ENCODE measurements at places on chromosomes 2 and 18.
A peak's percentile ranks its signal among the peaks of the same experiment; 100 is the strongest.

DNA sequence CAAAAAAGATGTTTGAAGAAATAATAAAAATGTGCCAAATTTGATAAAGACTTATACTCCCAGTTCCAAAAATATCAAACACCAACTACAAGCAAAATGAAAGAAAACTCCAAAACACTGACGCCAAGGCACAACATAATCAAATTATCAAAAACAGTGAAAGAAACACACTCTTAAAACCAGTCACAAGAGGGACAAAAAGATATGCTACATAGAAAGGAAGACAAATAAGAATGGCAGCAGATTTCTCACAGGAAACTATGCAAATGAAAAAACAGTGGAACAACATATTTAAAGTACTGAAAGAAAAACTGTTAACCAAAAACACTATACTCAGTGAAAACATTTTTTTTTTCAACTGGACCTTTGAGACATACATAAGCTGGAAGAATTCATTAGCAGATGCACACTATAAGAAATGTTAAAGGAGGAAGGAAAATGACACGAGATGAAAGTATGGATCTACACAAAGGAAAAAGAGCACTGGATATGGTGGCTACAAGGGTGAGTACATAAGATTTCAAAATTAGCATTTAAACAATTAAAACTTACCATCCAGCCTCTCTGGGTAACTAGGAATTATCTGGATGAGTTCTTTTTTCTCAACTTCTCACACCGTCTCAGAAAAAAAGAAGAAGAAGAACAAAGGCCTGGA lies 94.0 kb upstream of the ACVR1C start:
- DNase-seq, result peak; percentile 31

- no peak for DNase-seq
Observed at GRCh38 chr2:159617646-159618045, 1.3 kb upstream of the BAZ2B start.

- DNase-seq, result no peak
Observed at GRCh38 chr2:102100371-102101096, 42.0 kb upstream of the IL1R1 start.

DNA sequence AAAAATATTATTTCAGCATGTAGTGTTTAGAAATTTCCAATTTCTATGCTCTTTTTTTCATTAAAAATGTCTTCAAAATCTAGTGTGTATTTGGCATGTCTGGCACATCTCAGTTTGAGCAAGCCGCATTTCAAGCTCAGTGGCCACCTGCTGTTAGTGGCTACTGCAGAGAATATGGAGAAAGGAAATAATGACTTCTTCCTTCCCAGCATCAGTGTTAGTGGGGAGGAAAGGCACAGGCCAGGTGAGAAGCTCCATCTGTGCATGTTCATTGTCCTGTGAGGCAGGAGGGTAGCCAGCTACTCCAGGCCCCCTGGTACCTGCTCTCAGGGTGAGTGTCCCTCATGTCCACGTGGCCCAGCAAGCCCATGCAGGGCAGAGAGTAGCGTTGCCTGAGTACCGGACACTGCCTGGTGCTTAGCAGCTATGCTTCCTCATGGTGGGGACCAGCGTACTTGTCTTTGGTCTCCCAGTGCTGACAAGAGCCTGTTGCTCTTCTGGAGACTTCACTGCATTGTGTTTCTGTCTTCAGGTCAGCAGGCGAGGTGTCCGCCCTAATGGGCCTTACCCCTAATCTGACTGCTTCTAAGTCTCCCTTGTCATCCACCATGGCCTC lies 67.4 kb upstream of the CHMP1B start:
- DNase-seq, result no peak

DNA sequence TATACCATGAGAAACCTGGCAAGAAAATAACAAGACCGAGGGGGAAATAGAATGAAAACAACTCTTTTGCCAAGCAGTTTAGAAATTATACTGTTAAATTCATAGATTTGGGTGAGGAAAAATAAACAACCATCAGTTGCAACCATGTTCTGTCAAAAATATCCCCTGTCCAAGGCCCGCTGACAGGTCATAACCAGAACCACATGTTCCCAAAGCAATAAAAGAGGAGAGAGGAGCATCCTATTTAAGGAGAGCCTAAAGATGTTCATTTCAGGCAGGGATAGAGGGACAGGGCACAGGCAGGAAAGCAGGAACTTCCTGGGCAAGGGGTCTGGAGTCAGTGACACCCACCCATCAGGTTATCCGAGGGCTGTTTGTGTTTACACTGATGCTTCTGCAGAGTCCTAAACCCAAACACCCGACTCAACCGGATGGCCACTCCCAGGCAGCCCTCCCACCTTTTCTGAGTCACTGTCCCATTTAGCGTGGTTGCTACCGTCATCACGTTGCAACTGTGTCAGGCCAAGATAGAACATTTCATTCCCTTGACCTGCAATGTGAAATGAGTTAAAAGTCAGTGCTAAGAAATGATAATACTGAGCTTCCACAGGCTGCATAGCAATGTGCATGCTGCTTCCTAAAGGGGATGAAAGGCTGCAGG lies 468.3 kb upstream of the RAB12 start:
- no peak for DNase-seq

- DNase-seq, result no peak
Observed at GRCh38 chr2:85145116-85145820, 12.1 kb downstream of the TCF7L1 start.

DNA sequence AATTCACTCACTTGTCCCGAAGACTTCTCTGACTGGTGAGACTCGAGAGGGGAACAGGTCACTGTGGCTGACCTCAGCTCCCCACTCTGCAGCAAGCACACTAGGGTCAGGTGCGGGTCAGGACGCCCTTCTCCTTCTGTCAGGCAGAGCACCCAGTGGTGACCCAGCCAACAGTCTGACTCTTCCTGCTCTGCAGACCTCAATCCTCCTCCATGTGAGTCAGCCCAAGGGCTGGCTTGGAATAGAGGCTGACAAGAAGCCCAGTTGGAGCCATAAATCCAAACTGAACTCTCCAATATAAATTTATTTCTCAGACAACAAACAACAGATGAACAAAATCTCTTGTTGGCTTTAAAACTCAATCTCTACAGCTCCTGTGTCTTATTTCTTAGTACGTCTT lies 253.1 kb downstream of the SH3BP4 start:
- DNase-seq, result no peak

DNA sequence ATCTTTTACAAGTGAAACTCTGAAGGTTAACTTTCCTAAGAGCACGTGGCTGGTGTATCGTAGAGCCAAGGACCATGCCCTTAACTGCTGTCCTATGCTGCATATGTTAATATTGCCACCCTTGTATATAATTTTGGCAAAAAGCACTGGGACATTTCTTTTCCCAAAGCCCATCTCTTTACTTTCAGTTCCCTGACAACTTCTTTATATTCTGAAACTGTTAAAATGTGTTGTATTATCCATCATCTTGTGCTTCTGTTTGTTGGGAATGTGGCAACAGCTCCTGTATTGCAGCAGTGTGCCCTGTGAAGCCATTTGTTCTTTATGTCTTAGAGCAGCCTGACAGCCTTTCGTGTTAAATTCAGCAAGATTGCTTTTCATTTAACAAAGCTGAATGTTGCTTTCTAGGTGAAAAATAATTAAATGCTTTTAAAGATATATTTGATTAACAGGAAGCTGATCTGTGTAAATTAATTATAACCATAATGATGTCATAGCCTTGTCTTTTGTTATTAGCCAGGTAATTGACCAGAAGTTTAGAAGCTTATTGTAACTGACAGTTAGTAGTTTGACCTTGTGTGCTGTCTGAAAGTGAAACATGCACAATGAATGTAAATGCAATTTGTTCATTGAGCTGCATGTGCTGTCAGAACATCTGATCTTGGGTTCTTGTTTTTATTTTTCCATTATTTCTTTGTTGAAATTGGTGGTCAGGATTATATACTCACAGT lies 9.7 kb downstream of the RHBDD1 start:
- no peak for DNase-seq

DNA sequence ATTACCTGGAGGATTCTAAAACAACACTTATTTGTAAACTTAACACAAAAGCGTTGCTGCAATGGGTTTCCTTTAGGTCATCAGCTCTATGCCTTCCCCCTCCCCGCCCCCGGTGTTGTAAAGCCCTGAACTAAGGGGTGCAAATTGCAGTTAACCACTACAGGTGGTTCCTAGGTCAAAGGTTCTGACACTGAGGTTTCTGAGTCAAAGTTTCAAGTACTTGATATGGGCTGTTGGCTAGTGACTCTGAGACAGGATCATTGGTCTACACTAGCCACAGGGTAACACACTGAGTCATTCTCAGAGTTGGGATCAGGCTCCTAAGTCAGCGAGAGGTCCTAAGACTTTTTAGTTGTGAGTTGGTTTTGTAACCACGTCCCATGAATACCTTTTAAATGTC lies 15.4 kb downstream of the IL1B start:
- no peak for DNase-seq

DNA sequence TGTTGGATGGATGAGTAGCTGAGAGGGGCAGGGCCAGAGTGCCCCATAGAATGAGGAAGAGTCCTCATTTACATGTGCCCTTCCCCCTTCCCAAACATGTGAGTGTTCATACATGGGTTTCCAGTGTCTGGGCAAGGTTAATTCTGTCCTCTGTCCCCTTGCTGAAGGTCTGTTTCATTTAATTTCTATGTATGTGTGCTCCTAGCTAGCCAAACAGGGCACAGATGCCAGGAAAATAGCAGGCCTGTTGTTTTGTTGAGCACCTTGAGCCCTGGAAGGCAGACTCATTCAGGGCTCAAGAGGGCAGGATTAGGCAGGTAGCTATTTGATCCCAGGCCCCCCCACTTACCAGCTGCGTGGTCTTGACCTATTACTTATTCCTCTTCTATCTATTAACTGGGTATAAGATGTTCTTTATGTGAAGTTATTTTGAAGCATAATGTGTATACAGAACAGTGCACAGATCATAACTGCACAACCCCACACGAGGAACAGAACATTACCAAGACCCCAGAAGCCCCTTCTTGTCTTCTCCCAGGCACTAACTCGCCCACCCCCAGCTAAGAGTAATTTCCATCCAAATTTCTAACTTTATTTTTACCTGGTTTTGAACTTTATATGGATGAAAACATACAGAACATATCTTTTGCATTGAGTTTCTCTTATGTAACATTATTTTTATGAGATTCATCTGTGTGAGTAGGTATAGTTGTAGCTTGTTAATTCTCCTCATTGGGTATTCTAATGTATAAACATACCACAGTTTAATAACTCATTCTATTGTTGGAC lies 164.3 kb downstream of the RPIA start:
- no peak for DNase-seq

- peak; percentile 14 for DNase-seq
Observed at GRCh38 chr18:49178736-49179135, 228.0 kb upstream of the SMAD7 start.

- no peak for DNase-seq
Observed at GRCh38 chr2:238459081-238459629, 32.4 kb downstream of the ASB1 start.

- no peak for DNase-seq
Observed at GRCh38 chr18:47413327-47413726, 161.9 kb upstream of the SKOR2 start.

DNA sequence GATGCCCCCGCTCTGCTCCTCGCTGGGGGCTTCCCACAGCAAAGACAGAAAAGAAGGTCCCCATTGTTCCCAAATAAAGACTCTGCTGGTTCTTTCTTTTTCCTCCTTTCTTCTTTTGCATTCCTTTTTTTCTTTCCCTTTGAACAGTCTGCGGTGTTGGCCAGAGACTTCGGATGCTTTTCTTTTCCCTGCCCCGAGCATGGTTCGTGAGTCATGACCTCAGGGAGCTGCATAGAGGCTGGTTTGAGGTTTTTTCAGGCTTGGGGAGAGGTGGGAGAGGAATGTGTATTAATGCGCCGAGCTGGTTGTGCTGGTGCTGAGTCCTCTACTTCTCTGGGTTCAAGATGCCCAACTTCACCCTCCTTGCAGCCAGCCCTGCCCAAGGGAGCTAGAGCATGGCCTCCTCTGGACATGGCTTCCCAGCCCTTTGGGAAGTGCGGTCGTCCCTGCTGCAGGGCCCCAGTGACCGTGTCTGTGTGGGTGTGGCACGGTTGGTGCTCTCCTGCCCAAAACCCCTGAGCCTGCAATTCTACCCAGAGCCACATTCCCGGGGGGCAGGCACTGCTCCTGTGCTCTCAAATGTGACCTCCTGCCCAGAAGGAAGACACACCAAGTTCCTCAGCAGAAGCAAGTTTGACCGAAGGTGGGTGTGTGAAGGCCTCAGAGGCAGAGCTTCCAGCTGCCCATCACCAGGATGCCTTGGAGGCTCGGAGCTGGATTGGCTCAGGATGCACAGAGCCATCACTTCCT lies 9.0 kb upstream of the ARHGEF4 start:
- DNase-seq, result no peak

DNA sequence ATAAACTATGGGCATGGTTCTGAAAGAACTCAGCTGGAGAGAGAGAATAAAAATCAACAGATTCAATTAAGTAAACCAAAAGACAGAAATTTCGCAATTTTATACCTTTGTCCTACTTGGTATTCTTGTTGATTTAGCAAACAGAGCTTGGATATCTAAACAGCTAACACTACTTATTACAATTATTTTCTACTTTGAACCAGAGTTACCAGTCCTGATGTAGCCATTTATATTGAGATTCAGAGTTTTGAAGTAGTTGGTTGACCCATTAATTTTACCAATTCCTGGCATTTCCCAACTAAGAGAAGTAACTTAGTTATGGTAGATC lies 48.9 kb downstream of the ASXL2 start:
- DNase-seq, result no peak

DNA sequence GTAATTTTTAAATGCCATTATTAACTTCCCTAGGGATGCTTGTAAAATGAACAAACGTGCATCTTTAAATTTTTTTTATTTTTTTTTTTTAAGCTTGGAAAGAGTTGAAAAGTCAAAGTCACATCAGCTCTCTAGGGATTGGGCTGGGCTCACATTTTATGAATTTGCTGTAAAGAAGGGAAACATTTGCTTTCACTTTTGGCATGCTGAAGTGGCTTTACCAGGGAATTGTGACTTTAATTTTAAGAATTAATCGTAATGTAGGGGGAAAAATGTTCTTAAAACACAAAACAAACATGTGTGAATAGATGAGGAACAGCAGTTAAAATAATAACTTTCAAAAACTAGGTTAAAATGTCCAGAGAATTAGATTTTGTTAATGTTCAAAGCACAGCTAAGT lies 123.0 kb downstream of the AGAP1 start:
- no peak for DNase-seq

GRCh38 chr2:197615016-197615652 lies 60.3 kb downstream of the RFTN2 start:
- no peak for DNase-seq

DNA sequence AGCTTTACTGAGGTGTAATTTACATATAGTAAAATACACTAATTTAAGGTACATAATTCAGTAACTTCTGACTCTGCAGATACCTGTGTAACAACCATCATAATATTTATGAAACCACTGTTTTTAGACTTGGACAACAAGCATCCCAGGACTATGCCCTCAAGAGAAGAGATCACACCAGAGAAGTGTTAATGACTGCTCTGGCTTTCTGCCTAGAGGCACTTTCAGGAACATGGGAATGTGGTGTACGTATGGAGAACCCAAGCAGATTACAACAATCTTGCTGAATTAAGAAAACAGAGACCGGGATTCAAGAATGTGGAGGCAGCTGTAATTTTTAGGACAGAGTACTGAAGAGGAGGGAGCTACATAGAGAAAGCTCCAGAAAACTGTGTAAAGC lies 475.2 kb downstream of the LPIN1 start:
- DNase-seq, result no peak

GRCh38 chr2:1588051-1588977 lies 156.0 kb downstream of the PXDN start:
- DNase-seq, result no peak

GRCh38 chr18:8601277-8602032 lies 7.8 kb upstream of the RAB12 start:
- peak; percentile 88 for DNase-seq

GRCh38 chr2:112754564-112754963 lies 9.8 kb downstream of the CKAP2L start:
- DNase-seq, result peak; percentile 74

- DNase-seq, result no peak
Observed at GRCh38 chr2:46999857-47000678, 84.5 kb upstream of the MCFD2 start.
